ENCODE measurements at places on chromosomes 7 and 10.

GRCh38 chr10:76411729-76412435 lies 980.5 kb downstream of the LRMDA start:
- DNase-seq, result no peak

DNA sequence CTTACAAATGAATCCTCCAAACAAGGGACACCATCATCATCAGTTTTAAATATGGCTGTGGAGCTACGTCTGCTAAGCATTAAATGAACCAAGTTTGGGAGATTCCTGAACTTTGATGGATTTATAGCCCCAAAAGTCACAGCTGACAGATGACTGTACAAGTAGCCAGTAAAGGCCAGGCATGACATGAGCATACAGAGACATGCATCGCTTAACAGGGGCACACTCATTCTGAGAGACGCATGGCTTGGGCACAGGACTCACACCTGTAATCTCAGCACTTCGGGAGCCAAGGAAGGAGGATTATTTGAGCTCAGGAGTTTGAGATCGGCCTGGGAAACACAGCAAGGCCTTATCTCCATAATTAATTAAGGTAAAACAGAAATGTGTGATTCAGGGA lies 166.2 kb downstream of the PARD3 start:
- DNase-seq, result no peak

- DNase-seq, result no peak
These were observed 390.8 kb downstream of the POM121L12 start for GRCh38 chr7:53426145-53426750.

- no peak for DNase-seq
These were observed 114.5 kb downstream of the NKX6-2 start for GRCh38 chr10:132671228-132672154.

GRCh38 chr10:90417476-90418210 lies 440.2 kb downstream of the HTR7 start:
- no peak for DNase-seq

DNA sequence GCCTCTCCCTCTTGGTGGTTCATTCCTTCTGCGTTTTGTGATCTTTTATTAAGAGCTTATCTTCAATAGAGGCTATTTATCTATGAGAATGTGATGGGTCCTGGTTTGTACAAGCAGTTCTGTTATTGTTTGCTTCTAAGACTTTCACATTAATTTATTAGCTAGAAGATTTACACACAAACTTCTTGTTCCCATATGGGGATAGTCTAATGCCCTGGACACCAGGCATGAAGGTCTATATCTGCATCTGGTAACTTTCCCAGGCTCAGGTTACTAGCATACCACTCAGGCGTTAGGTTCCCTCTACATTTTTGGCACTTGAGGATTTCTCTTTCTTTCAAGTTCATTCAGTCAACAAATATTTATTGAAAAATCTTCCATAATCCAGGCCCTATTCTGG lies 7.7 kb downstream of the XPNPEP1 start:
- DNase-seq, result no peak

DNA sequence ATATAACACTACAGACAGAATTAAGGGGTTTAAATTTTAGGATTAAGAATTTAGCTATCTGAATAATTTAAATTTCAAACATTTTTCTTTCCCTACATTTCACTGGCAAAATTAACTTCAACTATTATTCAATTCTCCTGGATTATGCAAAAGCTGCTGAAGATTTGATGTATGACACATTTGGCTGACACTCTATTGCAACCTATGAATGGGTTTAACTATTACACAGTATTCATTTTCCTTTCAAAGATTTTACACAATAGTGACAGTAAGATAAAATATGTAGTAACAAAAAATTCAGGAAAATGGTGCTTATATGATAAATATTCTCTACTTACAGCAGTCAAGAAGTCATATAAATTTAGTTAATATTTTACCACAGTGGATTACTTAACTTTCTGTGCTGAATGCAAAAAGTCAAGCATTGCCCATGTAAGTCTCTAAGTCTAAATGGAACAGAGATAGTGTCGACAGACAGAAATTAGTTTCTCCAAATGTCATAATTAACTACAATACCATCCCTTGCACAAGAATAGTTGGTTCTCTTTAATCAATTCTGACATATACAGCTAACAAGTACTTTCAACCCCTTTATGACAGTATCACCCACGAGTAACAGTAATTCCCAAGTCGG lies 194.1 kb upstream of the FRMD4A start:
- no peak for DNase-seq

All from fibroblast of skin of left biceps (primary cell).